AG04450 (cell line): ENCODE measurements at places on chromosomes 4 and X. TPM values are rescaled to one million over a fixed set of nuclear protein-coding genes. Genes with fewer than 3 reads are reported as not detected.

DNA sequence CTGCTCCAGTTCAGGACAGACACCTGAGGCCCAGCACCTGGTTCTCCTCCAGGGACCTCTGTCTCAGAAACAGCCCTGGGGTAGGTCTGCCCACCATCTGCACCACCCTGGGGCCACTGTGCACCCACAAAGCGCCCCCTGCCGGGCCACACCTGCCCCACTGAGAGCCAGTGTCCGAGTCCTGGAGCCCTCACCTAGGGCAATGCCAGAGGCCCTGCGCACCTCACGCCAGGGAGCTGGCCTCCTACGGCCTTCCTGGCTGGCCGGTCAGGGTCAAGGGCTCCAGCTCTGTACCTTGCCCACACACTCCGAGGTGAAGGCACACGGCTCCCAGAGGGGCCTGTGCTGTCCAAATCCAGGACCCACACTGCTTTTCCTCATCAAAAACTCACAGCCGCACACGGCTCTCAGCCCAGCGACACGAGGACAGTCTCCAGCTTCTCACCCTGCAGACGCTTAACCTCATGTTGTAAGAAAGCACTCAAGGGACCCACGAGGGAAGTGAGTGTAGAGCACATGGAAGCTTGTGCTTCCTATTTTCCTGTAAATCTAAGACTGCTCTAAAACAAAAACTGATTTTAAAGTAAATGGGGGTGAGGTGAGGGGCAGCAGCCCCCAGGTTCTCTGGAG lies 5.4 kb downstream of the CTBP1 start:
- DNase-seq = no peak

DNA sequence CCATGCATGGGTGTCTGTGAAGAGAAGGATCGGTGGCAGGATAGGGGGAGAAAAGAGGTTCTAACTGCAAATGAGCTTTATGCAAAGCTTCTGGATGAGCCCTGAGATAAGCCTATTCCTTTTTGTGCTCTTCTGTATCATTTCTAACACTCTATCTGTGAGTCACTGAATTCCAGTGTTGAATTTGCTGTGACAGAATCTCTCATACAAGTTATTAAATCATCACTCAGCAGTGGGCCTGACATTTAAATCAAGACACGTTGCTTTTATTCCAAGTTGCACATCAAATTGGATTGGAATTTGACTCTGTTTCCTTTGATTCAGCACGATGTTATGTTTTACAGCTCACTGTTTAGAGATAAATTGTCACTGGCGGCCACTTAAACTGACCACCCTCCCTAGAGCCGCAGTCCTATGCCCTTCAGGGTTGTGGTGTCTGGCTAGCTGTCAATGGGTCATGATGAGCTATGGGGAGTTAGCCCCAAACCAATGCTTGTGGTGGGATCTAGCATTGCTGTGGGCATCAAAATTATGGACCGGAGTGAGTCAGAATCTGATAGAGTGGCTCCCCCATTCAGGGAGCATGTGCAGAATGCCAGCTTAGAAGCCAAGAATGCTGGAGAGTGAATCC lies 42.7 kb downstream of the LHFPL1 start:
- DNase-seq = no peak

DNA sequence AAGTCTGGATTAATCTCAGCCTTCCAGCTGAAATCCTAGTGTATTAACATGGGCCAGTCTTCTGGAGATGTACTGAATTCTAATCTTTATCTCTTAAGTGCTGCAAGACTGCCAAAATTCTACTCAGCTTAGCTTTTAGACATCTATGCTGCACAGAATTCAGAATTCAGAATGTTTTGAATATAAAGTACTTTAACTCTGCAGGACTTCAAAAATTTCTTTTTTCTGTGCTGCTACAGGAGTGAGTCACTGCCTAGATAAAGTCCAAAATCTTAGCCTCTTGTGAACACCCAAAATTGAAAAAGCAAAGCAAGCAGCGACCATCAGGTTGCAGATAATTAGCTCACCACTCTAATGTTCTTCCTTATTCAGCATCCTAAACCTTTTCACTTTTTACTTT lies 1092.6 kb upstream of the PCDH10 start:
- DNase-seq = no peak

DNA sequence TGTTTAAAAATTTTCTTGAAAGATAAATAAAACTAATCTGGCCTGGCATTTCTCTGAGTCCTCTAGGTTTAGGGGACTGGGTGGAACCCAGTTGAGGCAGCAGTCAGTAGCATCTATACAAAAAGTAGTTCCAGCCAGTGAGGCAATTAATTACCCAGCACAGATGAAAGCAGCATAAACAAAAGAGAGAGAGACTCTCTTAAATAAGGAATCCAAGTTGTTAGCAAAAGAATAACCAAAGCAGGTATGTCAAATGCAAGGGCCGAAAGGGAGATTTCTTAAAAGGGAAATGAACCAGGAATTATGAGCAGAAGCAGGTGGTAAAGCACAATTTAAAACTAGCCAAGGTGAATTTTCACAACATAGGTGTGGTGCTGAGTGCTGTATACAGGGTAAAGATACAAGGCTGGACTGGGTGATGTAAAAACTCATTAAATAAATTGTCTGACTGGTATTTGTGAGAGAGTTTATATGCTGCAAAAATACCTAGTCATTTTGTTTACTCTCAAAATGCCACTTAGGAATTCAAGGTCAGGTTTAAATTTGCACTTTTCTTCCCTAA lies 94.6 kb upstream of the GALNT7 start:
- DNase-seq = no peak

DNA sequence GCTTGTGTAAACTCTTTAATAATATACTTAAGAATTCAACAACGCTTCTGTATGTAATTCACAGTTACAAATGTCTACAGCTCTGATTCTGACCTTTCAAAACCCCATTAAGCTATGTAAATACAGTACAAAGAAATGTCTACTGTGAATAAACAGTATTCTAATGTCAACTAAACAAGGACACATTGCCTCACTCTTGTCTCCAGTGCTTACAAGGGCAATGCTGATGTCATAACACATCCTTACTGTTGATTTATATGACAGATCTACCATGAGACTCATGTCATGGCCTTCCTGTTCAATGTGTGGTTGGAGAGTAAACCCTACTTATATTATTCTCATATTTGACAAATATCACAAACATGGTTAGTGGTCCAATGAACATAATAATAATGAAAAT lies 256.1 kb upstream of the ADGRL3 start:
- DNase-seq = no peak

GRCh38 chrX:101195442-101196173 lies 24.0 kb upstream of the DRP2 start:
- DNase-seq = no peak

DNA sequence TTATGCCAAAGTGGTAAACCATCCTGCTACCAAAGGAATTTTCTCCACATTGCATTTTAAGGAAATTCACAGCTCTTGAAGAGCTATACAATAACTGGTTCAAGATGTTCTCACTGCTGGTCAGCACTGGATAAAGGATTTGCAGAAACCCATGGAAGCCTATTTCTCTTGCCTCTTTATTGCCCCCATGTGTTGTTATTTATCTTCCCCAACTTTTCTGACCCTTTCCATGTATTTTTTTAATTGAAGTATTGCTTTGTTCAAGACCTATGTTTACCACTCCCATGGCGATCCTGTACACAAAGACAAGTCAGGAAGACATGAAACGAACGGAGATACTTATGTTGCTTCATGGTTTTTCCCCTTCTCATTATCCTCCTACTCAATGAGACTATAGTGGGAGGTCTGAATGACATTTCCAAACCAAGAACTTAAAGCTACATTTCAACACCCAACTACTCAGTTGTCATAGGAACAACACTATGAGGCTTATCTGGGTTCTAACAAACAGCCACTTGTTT lies 566.4 kb upstream of the DIPK2B start:
- DNase-seq = no peak

- DNase-seq = no peak
Measured at GRCh38 chr4:40870150-40870549, 120.4 kb downstream of the NSUN7 start.

- no peak for DNase-seq
Measured at GRCh38 chr4:97531351-97531750, 611.9 kb downstream of the STPG2 start.

DNA sequence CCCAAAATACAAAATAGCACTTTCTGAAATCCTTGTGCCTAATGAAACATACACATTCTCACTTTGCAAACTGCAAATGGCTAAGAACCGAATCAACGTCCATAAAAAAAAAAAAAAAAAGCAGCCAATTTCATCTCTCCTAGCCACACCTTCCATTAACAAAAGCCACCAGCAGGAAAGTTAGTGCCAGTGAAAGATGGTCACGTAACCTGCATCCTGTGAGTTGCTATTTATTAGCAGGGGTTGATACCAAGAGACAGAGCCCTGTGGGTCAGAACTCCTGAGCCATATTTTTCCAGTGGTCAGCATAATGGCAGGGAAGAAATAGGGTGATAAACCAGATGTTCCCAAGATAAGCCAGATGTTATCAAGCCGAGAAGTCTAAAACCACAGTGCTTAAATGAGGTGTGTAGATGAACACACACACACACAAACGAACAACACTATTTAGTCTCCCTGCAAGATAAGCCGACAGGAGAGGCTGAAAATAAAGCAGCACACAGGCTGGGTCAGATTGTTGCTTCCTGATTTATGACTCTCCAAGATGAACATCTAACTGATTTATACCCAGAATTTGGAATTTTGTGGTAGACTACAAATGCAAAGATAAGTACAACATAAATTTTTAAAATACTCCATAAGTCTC lies 11.5 kb downstream of the PPARGC1A start:
- no peak for DNase-seq

DNA sequence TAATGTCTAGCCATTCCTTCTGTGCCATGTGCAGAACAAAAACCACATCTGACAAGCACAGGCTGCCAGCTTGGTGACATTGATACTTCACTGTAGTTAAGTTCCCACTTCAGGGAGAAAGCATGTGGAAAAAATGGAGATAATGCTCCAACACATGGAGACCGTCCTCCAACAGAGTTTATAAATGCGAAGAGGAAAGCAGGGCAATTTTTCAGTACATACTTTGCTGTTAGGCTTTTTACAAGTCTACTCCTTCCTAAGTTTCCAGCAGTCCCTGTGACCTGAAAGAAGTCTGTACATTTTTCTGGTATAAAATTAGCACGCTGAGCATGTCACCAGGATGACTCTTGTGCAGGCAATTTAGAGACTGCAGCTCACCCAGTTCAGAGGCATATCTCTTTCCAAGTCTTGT lies 766.9 kb upstream of the IGFBP7 start:
- no peak for DNase-seq

GRCh38 chr4:137000432-137000831 lies 531.9 kb downstream of the PCDH18 start:
- DNase-seq = no peak

- DNase-seq = no peak
Measured at GRCh38 chr4:53043055-53043454, 180.9 kb downstream of the RASL11B start.

DNA sequence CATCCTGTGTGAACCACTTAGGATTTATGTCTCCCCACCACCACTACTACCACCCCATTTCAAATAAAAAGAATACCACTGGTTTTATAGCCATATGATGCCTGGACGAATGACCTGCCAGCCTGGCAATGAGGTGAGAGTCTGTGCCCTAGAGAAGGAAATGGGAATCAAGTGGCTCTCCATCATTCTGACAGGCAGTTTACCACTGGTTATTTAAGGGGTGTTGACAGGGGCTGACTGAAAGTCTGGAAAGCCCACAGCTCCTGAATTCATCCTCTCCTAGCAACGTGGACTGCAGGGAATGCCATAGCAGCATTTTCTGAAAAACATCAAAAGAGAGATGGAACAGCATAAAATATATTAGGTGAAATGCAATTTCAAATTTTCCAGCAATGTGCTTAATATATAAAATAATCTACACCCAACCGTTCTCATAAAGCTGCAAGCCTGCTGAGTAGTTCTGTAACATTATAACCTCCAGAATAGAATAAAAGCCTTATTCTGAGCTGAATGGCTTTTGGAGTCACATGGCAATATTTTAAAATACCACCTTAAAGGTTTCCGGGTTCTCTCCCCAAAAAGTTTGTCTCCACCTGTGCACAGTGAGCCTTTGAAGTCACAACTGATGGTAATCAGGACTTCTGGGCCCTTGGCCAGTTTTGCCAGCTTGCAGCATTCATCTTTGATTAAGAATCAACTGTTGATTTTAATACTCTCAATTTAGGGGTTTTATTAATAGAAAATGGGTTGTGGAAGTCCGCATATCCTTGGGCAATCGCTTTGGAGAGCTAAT lies 121.5 kb downstream of the DCTD start:
- no peak for DNase-seq

DNA sequence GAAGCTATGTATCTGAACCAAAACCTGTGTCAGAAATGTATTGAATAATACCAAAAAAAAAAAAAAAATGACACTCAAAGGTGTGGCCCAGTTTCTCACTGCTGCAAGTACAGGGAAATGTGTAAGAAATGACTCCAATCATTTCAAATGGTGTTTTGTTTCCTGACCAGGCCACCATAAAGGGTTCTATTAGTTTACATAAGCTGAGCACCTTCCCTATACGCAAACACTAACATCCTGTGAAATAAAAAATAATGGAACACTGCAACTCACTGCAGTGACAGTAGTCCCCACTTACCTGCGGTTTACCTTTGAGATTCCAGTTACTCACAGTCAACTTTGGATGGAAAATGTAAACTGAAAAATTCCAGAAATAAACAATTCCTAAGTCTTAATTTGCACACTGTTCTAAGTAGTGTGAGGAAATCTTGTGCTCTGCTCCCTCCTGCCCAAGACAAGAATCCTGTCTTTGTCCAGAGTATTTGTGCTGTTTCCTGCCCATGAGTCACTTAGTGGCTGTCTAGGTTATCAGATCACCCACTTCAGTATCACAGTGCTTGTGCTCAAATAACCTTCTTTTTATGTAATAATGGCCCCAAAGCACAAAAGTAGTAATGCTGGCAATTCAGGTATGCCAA lies 265.3 kb downstream of the RCHY1 start:
- no peak for DNase-seq

GRCh38 chrX:14235004-14235403 lies 205.3 kb upstream of the GEMIN8 start:
- DNase-seq = no peak

DNA sequence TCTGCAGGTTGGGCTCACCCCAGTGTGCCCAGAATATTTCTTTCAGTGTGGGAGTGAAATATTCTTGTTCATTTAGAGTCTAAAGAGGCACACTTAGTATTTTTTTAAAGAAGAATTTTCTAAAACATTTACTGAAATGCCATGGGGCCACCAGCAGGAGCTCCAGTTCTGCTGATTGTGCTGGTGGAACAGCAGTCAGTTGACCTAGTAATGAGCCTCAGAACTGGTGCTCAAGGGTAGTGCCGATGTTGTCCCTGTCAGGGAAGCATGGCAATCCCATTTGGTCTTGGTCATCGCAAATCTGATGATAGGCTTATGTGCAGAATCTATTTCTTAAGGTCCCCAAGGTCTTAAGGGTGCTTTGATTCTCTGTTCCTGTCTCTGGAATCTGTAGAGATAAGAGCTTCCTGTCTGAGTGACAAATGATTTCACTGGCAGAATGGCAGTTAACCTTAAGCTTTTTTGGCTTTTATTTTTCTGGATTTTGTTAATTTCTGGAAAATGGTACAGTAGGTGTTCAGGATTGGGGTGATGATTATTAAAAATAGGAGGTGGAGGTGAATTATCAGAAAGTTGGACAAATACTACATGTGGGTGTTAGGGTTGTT lies 31.3 kb downstream of the JADE1 start:
- no peak for DNase-seq

The SLITRK4 gene
- polyA plus RNA-seq = not detected in 2 replicates

The RAB9B gene
- polyA plus RNA-seq = 0.52 and 0.71 TPM in 2 replicates

The CENPVL3 gene
- not detected in 2 replicates for polyA plus RNA-seq

The TMEM187 gene
- polyA plus RNA-seq = 3.2 and 3.9 TPM in 2 replicates

The SUPT20HL1 gene
- not detected in 2 replicates for polyA plus RNA-seq

The ADH1C gene
- 0.77 and 0.88 TPM in 2 replicates for polyA plus RNA-seq

The FGF13 gene
- 0.15 and 0.35 TPM in 2 replicates for polyA plus RNA-seq

The PCSK1N gene
- polyA plus RNA-seq = not detected in 2 replicates

The YY2 gene
- polyA plus RNA-seq = 1.2 and 2.0 TPM in 2 replicates

The UGT2A1 gene
- not detected in 2 replicates for polyA plus RNA-seq

The PSAPL1 gene
- polyA plus RNA-seq = not detected in 2 replicates
